ENCODE measurements at places on chromosomes 2 and 18. TPM values are rescaled to one million over a fixed set of nuclear protein-coding genes. Genes with fewer than 3 reads are reported as not detected.

The MROH2A gene
- not detected for total RNA-seq

The CD207 gene
- not detected for total RNA-seq

GRCh38 chr2:185785851-185786473, 47.4 kb downstream of the FSIP2 start:
- H3K36me3 ChIP-seq = no peaks in the 10 kb centered on the region
- no peak for DNase-seq
- no peak overlapping the region for H3K4me3 ChIP-seq
- no peaks in the 10 kb centered on the region for H3K27me3 ChIP-seq

DNA sequence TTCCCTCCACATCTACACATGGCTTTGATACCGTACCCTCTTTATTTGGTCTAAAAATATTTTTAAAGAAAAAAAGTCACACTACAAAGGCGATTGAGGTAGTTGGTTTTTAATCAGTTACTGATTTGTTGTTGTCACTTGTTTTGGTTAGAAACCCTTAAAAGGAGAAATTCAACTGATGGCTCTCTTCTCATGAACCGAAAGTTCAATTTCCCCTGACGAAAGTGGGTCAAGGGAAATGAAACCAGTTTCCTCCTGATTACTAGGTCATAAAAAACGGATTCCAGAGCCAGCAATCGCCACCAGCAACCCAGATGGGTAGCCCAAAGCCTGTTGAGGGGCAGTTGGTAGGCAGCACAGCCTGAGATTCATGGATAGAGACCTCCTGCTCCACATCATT, 63.2 kb downstream of the DLGAP1 start:
- no peak overlapping the region for H3K27ac ChIP-seq
- no peaks in the 10 kb centered on the region for H3K4me1 ChIP-seq
- no peaks in the 10 kb centered on the region for H3K36me3 ChIP-seq
- no peak overlapping the region for H3K4me3 ChIP-seq
- no peaks in the 10 kb centered on the region for H3K27me3 ChIP-seq
- no peak for DNase-seq

The NAT8 gene
- total RNA-seq = not detected

- no peak for DNase-seq
- H3K27me3 ChIP-seq = no peaks in the 10 kb centered on the region
- H3K36me3 ChIP-seq = no peaks in the 10 kb centered on the region
- H3K4me1 ChIP-seq = no peaks in the 10 kb centered on the region
- H3K4me3 ChIP-seq = no peak overlapping the region
Measured at GRCh38 chr2:198127627-198128026, 323.2 kb downstream of the PLCL1 start.

The SLC5A7 gene
- 0.15 TPM for total RNA-seq

DNA sequence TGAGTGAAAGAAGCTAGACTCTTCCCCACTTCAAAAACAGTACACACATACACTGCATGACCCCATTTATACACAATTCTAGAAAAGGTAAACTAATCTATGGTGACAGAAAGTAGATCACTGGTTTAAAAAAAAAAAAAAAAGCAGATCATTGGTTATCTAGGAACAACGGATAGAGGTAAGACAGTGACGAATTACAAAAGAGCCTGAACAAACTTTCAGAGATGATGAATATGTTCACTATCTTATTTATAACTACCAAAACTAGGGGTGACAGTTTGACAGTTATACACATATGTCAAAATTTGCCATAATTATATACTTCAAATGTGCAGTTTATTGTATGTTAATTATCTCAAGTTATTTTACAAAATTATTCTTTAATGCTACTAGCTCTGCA, 27.5 kb downstream of the MAP3K2 start:
- H3K36me3 ChIP-seq = no peaks in the 10 kb centered on the region
- H3K4me3 ChIP-seq = no peak overlapping the region
- peaks cover 9% of the 10 kb centered on the region for H3K4me1 ChIP-seq
- no peaks in the 10 kb centered on the region for H3K27me3 ChIP-seq
- no peak for DNase-seq

The KCNG2 gene
- 0.19 TPM for total RNA-seq

- no peaks in the 10 kb centered on the region for H3K27me3 ChIP-seq
- no peaks in the 10 kb centered on the region for H3K36me3 ChIP-seq
- no peak overlapping the region for H3K27ac ChIP-seq
- DNase-seq = no peak
Measured at GRCh38 chr2:179824961-179825360, 36.5 kb downstream of the ZNF385B start.

DNA sequence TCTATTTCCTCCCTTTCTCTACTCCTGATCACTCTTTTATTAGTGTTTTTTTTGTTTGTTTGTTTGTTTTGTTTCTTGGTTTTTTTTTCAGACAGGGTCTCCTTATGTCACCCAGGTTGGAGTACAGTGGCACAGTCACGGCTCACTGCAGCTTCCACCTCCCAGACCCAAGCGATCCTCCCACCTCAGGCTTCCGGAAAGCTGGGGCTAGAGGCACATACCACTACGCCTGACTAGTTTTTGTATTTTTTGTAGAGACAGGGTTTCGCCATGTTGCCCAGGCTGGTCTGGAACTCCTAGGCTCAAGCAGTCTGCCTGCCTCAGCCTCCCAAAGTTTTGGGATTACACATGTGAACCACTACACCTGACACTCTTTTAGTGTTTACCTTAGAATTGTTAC, 122.3 kb downstream of the ATL2 start:
- no peak overlapping the region for H3K27ac ChIP-seq
- H3K27me3 ChIP-seq = no peaks in the 10 kb centered on the region
- H3K4me1 ChIP-seq = no peaks in the 10 kb centered on the region
- DNase-seq = no peak

The SH3RF3 gene
- 0.42 TPM for total RNA-seq

- H3K4me1 ChIP-seq = no peaks in the 10 kb centered on the region
- no peak overlapping the region for H3K4me3 ChIP-seq
- no peaks in the 10 kb centered on the region for H3K36me3 ChIP-seq
Measured at GRCh38 chr2:13121096-13121495, 404.4 kb downstream of the TRIB2 start.

The IL1R1 gene
- 0.46 TPM for total RNA-seq

The CRYBA2 gene
- not detected for total RNA-seq

- H3K4me3 ChIP-seq = peak overlapping the region; percentile 60
- no peaks in the 10 kb centered on the region for H3K36me3 ChIP-seq
- no peaks in the 10 kb centered on the region for H3K4me1 ChIP-seq
- DNase-seq = no peak
Measured at GRCh38 chr2:130355172-130355577, 681 bp upstream of the PTPN18 start.

The ELOA2 gene
- not detected for total RNA-seq

DNA sequence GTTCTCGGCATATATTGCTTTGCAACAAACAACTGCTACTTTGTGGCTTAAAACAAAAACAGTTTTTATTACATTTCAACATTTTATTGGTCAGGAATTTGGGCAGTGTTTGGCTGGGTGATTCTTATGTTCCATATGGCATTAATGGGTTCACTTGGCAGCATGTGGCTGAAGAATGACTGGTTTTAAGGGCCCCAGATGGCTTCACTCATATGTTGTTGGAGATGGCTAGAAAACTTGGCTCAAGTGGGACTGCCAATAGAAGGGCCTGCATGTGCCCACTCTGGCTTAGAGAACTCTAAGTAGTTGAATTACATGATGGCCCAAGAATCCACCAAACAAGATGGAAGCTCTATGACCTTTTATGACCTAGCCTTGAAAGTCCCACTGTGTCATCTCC, 86.1 kb downstream of the FASTKD2 start:
- H3K36me3 ChIP-seq = no peaks in the 10 kb centered on the region
- no peaks in the 10 kb centered on the region for H3K27me3 ChIP-seq
- H3K27ac ChIP-seq = no peak overlapping the region
- no peaks in the 10 kb centered on the region for H3K4me1 ChIP-seq

GRCh38 chr2:143083636-143084035, 45.6 kb upstream of the ARHGAP15 start:
- no peaks in the 10 kb centered on the region for H3K27me3 ChIP-seq
- no peak overlapping the region for H3K4me3 ChIP-seq
- DNase-seq = no peak
- no peaks in the 10 kb centered on the region for H3K4me1 ChIP-seq
- no peak overlapping the region for H3K27ac ChIP-seq

- no peaks in the 10 kb centered on the region for H3K4me1 ChIP-seq
- H3K4me3 ChIP-seq = no peak overlapping the region
- peaks cover 2% of the 10 kb centered on the region for H3K27me3 ChIP-seq
Measured at GRCh38 chr2:148861367-148861766, 13.7 kb upstream of the KIF5C start.

The IL36G gene
- total RNA-seq = not detected

The MARCHF4 gene
- total RNA-seq = 2.9 TPM

The RFTN2 gene
- 2.4 TPM for total RNA-seq

DNA sequence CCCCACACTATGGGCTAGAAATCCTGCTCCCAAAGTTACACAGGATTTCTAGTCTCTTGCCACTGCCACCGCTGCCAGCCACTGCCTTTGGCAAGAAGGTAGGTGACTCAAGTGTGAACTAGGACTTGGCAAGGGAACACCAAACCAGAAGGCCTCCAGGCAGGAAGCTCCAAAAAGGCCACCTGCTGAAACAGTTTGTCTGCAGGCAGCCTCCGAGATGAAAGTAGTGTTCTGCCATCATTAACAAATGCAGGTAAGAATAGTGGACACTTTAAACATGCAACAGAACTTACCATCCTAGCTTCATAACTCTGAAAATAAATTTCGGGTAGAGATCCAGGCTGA, 3.9 kb downstream of the ANKRD44 start:
- no peak overlapping the region for H3K27ac ChIP-seq
- H3K27me3 ChIP-seq = peaks cover 24% of the 10 kb centered on the region
- DNase-seq = no peak
- H3K36me3 ChIP-seq = no peaks in the 10 kb centered on the region

DNA sequence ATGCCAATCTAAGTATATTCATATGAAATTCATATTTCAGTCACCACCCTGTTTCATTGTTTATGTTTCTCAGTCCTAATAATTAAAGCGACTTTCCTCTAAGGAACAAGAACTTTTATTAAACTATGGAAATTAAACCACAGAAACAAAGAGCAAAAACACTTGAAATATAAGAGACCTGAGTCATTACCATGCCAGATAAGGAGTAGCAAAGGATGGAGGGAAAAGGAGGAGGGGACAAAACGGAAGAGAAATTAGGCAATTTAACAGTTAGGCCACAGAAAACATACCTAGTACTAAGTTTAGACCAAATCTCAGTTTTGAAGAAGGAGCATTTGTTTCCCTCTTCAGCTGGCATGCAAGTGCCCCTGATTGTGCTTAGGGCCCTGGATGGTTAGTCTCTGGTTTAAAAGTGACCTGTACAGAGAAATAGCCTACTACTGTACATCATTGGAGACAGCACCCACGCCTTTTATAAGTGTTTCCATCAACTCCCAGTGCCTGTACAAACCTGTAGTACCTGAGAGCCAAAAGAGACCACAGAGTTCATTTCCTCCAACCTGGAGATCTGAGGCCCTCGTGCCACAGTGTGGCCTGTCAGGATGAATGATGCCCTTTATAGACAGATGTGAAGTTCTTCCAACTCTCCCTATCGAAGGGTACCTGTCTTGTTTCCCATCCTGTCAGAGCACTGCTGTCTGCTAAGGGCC, 74.5 kb downstream of the SPATS2L start:
- H3K36me3 ChIP-seq = no peaks in the 10 kb centered on the region
- H3K27me3 ChIP-seq = no peaks in the 10 kb centered on the region
- no peak overlapping the region for H3K4me3 ChIP-seq
- peaks cover 43% of the 10 kb centered on the region for H3K4me1 ChIP-seq
- no peak overlapping the region for H3K27ac ChIP-seq

The SOCS6 gene
- total RNA-seq = 22.9 TPM

DNA sequence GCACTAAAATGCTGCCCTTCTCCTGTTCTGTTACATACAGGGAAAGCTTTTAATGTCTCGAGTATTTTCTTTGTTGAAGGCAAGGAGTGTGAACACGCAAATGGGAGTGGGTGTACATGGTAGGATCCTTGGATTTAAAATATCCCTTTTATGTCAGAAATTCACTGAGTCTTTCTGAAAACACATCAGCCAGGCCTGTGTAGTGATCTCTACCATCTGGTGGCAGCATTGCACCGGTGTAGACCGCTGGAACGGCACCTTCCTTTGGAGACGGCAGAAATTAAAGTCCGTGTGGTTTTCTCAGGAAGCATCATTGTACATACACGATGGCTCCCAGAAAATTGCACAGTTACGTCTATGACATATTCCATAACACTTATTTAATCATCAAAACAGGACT, 515.8 kb downstream of the GALR1 start:
- H3K27me3 ChIP-seq = no peaks in the 10 kb centered on the region
- H3K4me3 ChIP-seq = no peak overlapping the region
- no peak for DNase-seq
- H3K27ac ChIP-seq = no peak overlapping the region
- peaks cover 7% of the 10 kb centered on the region for H3K4me1 ChIP-seq

The IL36RN gene
- not detected for total RNA-seq

The SIX2 gene
- 1.0 TPM for total RNA-seq

The TXNDC2 gene
- total RNA-seq = not detected

DNA sequence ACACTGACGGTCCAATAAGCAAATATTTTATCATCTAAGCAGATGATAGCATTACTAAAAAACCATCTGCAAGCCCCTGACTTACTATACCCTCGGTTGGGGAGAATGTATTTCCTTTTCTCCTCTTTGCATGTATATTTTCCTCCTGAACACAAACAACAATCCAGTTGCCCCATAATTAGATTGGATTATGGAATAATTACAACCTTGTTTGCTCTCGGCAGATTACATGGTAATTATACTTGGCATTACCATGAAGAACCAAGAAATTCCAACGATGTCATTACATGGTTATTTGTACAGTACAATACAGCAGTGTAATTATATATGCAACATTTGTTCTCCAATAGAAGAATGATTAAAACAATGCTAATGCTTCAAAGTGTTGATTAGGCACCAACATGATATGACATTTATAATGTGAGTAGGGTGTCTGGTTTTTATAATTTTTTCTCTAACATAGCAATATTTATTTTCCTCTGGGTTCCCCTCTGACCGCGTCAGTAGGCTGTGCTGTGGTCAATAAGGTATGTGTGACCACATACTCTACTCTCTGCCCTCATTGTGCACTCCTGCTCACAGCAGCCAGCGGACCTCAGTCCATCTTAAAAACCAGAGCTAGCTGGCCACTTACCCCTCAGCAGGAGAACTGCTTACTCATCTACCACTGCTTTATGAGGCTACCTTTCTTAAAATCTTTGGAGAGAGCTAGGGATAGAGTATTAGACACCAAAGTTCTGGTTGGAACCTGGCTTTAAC, 176.1 kb downstream of the INSIG2 start:
- DNase-seq = no peak
- no peak overlapping the region for H3K4me3 ChIP-seq
- H3K27ac ChIP-seq = no peak overlapping the region
- H3K4me1 ChIP-seq = no peaks in the 10 kb centered on the region
- no peaks in the 10 kb centered on the region for H3K27me3 ChIP-seq

The FZD7 gene
- total RNA-seq = 246 TPM

The FSHR gene
- not detected for total RNA-seq

- H3K36me3 ChIP-seq = peaks cover 7% of the 10 kb centered on the region
- peaks cover 46% of the 10 kb centered on the region for H3K4me1 ChIP-seq
- H3K4me3 ChIP-seq = no peak overlapping the region
- DNase-seq = no peak
- H3K27me3 ChIP-seq = peaks cover 5% of the 10 kb centered on the region
- peak overlapping the region; percentile 89 for H3K27ac ChIP-seq
Measured at GRCh38 chr2:219506153-219506801, 7.6 kb downstream of the GMPPA start.

The RAD51AP2 gene
- 0.08 TPM for total RNA-seq

The SCN9A gene
- total RNA-seq = 6.1 TPM

The CHRNG gene
- not detected for total RNA-seq

- H3K36me3 ChIP-seq = no peaks in the 10 kb centered on the region
- H3K27me3 ChIP-seq = no peaks in the 10 kb centered on the region
- no peak for DNase-seq
- no peaks in the 10 kb centered on the region for H3K4me1 ChIP-seq
- H3K27ac ChIP-seq = no peak overlapping the region
Measured at GRCh38 chr2:202632682-202633290, 2.0 kb upstream of the FAM117B start.

Measured in H1 (cell line).